ENCODE measurements at places on chromosomes 7 and 10.

DNA sequence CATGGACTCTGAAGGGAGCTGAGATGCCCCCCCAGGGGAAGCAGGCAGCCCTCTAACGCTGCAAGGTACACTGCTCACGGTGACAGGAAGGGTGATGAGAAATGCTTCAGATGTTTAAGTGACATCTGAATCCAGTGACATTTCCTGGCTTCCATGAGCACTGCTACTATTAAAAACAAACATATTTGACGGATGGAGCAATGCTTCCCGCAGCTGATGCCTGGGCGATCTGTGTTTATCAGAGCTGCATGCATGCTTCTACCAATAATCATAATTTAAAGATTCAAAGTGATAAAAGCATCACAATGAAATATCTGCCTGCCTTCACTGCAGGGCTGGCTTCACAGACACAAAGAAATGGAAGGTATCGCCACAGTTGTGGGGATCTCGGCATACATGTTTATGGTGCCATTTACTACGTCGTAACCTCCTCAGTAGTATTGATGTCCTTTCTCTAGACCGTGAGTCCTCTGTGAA, 66.1 kb upstream of the AOAH start:
- no peak for DNase-seq

- DNase-seq = no peak
These were observed 33.5 kb upstream of the TSPAN33 start for GRCh38 chr7:129110982-129111376.

GRCh38 chr10:68572151-68572550, 12.0 kb downstream of the TET1 start:
- no peak for DNase-seq

- no peak for DNase-seq
These were observed 13.1 kb upstream of the KDM7A start for GRCh38 chr7:140189917-140190316.

DNA sequence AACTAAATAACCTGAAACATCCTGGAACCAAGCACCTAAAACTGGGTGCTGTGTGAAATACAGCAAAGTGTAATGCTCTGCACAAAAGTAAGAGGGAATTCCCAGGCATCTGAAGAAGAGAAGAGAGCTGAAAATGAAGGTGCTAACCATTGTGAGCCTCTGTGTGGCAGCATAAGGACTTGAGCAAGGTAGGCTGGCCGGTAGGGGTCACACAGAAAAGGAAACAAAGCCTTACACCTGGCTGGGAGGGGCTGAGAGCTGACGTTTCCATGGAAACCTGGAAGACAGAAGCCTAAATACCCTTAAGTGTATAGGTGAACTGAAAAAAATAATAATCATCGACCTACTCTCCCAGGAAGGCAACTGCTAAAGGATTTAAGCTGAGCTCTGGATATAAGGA, 48.6 kb downstream of the CUL1 start:
- no peak for DNase-seq

GRCh38 chr7:129739427-129739826, 127.9 kb downstream of the NRF1 start:
- peak; percentile 13 for DNase-seq

- DNase-seq = no peak
These were observed 337.9 kb upstream of the SORCS1 start for GRCh38 chr10:107502229-107502985.

- no peak for DNase-seq
These were observed 74.9 kb downstream of the LARP4B start for GRCh38 chr10:856416-857157.

- DNase-seq = no peak
These were observed 110.7 kb downstream of the SEMA3A start for GRCh38 chr7:84083846-84084245.

Measured in NCI-H2107 (cell line).